ENCODE measurements at places on chromosomes 7 and 10.

GRCh38 chr10:80186364-80187012, 18.8 kb downstream of the ANXA11 start:
- no peak for DNase-seq

- no peak for DNase-seq
Measured at GRCh38 chr10:102523250-102524029, 19.7 kb downstream of the SUFU start.

DNA sequence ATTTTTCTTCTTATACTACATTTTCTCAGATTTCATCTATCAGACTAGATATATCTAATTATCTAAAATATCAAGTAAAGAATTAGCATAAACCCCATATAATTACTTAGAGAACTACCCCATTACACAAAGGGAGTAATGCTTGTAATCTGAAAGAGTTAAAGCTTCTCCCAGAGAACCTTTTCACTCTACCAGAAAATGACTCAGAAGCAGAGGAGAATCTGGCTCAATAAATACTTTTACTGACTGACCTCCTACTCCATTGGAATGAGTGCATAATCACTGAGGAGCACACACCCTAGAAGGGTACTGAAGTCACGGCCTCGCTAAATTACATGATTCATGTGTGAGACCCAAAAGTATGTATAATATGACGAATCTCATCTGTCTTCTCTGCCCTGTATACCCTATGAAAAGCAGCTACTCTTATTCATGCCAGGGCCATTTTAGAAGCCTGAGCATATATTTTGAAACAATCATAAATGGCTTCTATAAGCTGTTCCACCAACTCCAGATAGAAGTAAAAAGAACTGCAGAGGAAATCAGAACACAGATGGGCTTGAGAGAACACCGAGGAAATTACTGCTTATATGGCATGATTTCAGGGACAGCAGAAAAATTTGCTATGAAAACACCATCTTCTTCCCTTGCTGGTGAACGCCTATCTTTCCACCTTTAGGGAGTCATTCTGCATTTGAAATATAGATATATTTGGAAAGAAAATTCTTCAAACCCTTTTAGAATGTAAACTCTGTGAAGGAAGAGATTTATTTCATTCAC, 32.7 kb downstream of the DNMBP start:
- no peak for DNase-seq

- no peak for DNase-seq
Measured at GRCh38 chr10:131642966-131643365, 257.8 kb upstream of the PPP2R2D start.

- no peak for DNase-seq
Measured at GRCh38 chr10:969473-970150, 18.6 kb upstream of the GTPBP4 start.

DNA sequence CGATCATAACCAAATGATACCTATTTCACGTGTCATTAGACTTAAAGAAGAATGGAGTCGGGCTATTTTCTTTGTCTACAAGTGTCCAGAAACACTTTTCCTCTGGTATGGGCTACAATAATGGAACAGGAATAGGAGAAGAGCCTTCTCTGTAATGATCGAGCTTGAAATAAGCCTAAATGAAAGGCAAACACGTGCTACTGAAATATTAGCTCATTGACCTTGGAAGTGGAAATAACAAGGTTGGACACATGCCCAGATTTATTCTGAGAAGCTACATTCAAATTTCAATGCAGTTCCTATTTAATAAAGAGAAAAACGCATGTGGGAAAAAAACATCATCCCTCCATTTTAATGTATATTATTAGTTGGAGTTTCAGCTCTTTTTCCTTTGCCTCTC, 254.7 kb upstream of the PTER start:
- no peak for DNase-seq
